Esophagus muscularis mucosa (tissue), 4 donors: ENCODE measurements at places on chromosomes 1 and 21. TPM values are rescaled to one million over a fixed set of nuclear protein-coding genes. Genes with fewer than 3 reads are reported as not detected.

DNA sequence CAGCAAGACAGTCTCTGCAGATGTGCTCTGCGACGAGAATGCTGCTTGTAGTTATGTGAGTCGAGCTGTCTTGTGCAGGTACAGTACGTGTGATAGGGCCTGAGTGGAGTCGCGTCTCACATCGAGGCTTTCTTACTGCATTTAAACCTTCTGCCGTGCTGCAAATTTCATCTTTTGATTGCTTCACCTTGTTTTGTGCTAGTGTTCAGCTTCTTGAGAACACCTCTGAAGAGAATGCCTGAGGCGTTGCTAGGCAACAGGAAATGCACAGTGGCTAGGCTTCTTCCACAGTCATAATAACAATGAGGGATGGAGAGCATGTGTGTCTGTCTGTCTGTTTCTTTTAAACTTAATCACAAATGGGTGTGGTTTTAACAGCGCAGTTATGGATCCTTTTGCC lies 52.9 kb downstream of the MRPS6 start:
- DNase-seq = no peak

GRCh38 chr21:20645344-20645743 lies 352.9 kb upstream of the NCAM2 start:
- DNase-seq = no peak

DNA sequence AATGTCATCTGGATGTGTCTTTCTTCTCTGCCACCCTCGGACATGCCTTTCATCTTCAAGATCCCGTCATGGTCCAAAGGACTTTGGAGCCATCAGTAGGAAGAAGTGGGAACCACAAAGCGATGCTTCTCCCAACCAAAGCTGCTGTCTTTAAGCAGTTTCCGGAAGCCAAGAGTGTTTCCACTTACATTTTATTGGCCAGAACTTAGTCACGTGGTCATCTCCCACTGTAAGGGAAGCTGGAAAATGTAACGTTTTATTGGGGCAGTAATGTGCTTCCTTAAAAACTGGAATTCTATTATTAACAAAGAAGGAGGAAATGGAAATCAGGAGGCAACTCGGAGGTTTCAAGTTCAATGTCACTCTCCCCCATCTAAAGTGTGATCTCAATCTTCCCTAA lies 170.8 kb downstream of the ATG4C start:
- no peak for DNase-seq

GRCh38 chr21:28174701-28175100 lies 818.0 kb downstream of the LTN1 start:
- DNase-seq = no peak

DNA sequence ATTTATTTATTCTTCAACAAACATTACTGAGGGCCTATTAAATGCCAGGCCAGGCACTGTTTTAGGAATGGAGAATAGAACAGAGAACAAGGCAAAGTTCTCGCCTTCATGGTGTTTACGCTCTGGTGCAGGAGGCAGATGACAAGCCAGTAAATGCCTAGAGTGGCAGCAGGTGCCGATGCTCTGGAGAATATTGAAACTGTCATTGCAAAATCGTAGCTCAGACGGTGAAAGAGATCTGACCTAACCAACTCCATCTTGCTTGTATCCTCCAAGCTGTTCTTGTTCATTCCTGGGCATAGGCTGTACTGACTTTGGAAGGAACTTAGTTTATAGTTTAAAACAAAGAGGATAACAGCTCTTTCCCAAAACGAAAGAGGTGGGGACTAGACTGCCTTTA lies 13.5 kb upstream of the ENO1 start:
- no peak for DNase-seq

DNA sequence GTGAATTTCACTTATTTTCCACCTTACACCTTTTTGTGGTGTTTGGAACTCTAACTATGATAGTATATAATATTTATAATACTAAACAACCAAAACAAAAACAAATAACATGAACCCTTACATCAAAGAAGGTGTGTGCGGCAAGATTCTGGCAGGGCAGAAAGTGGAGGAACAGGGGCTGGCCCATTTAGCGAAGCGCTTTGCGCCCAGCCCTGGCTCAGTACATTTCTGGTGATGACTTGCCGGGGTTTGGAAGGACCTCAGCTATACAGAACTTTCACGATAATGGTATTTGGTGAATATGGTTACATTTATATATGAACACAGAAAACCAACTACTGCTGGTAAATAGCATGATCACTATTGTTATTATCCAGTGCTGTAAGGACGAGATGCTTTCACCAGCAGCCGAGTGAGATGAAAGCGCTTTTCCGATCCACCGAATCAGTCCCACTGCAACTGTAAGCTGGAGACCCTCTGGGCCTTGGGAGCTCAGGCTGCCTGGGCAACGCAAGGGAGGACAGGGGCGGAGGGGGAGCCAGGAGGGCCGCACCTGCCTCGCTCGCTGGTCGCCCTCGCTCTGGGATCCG lies 63.9 kb downstream of the CD247 start:
- DNase-seq = no peak

- DNase-seq = no peak
Observed at GRCh38 chr1:57858740-57859139, 434.9 kb upstream of the DAB1 start.

DNA sequence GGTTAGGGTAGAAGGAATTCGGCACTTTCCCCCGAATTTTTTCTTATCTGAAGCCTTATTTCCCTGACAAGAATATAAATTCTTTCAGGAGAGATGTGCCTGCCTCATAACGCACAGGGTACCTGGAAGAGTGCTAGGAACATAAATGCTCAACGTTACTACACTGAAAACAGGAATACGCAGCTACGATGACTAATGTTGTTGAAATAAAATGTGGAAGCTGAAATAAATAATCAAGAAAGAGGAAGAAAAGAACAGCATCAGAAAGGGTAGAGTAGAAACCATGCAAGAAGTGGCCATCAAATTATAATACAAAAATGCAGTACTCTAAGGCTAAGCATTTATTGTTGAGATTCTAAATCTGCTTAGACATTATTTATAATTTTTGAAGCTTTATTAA lies 33.9 kb downstream of the SLC66A1 start:
- DNase-seq = no peak

The KPRP gene
- not detected for total RNA-seq

The PDZK1IP1 gene
- total RNA-seq = not detected

The FHAD1 gene
- total RNA-seq = 0.06 TPM
